CD14-positive monocyte (primary cell): ENCODE measurements at places on chromosomes 12 and 14. TPM values are rescaled to one million over a fixed set of nuclear protein-coding genes. Genes with fewer than 3 reads are reported as not detected.

- DNase-seq: peak; percentile 35
Observed at GRCh38 chr12:80778005-80778541, 61.4 kb downstream of the MYF5 start.

CMA1 gene
- not detected for polyA plus RNA-seq

- no peak for DNase-seq
Observed at GRCh38 chr14:104820669-104821228, 19.8 kb downstream of the ZBTB42 start.

LHX5 gene
- polyA plus RNA-seq: not detected in 2 replicates
